ENCODE measurements at places on chromosomes 12 and 14.

- no peak for DNase-seq
These were observed 94.4 kb downstream of the DICER1 start for GRCh38 chr14:95062946-95063345.

- peak; percentile 32 for DNase-seq
These were observed 31.9 kb downstream of the USP15 start for GRCh38 chr12:62291864-62292760.

GRCh38 chr12:55610598-55610997 lies 26.1 kb upstream of the OR10P1 start:
- no peak for DNase-seq

DNA sequence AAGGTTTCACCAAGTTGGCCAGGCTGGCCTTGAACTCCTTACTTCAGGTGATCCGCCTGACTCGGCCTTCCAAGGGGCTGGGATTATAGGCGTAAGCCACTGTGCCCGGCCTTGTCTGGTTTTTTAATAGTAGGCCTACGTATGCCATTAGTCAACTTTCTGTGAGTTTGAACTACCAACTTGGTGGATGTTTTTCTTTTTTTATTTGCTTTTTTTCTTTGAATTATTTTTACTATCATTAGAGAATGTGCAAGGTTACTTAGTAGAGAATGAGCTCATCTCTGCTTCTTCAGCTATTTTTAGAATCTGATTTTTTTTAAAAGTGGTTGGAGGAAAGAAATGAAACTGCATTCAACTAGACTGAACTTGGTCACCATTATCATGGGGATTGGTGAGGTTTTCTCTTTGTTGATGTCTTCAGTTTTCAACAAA lies 51.4 kb downstream of the HMGA2 start:
- DNase-seq: no peak

GRCh38 chr12:23350808-23351207 lies 598.7 kb downstream of the SOX5 start:
- no peak for DNase-seq

DNA sequence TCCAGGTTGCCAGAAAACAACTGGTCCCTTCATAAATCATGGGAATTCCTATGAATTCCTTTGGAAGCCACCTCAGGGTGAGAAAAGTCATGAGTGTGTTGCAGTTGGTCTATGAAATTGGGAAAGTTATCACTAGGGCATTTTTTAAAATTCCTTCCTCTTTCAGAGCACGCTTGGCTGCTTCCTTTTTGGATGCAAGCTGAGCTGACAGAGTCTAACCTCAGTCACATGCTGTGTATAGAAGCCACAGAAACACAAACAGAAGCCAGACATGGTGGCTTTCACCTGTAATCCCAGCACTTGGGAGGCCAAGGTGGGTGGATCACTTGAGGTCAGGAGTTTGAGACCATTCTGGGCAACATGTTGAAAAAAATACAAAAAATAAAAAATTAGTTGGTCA lies 21.7 kb upstream of the HELB start:
- DNase-seq: no peak

DNA sequence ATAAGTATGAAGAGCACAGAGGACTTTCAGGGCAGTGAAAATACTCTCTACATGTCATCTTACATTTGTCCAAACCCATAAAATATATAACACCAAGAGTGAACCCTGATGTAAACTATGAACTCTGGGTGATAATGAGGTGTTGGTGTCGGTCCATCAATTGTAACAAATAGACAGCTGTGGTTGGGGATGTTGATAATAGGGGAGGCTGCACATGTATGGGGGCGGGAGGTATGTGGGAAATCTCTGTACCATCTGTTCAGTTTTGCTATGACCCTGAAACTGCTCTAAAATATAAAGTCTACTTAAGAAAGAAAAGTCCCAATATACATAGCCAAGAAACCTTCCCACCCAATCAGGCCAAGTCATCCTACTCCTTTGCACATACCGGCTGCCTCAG lies 88.5 kb downstream of the GPR135 start:
- no peak for DNase-seq

DNA sequence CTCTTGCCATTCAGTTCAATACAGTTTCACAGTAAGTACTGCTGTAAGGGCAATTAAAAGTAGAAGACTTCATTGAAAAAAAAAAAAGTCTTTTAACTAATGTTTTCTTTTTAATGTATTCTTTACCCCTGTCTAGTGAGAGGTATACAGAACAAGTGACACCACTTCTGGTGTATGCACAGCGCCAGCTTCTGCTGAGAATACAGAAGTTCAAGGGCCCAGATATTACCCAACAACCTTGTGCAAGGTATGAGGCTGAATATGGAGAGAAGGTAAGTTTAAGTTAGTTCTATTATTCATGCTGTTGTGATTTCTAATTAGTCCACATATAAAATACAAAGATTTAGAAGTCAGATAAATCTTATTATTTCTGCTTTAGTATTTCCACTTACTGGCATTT lies 168.7 kb downstream of the CFAP54 start:
- DNase-seq: no peak

DNA sequence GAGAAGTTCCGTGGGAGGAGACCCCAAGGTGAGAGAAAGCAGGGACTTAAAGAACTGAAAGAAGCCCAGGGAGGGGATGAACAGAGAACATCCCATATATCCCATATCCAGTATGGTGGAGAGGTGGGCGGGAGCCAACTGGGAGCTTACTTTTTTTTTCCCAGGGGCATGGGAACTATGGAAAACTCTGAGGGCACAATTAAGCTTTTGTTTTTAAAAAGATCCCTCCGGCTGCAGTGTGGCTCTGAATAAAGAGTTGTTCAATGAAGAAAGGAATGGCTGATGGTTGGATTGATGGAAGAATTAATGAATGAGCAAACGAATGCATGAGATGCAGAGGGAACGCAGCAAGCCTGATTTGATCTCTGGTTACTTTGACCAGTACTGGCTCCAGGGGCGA lies 12.6 kb downstream of the NTF3 start:
- no peak for DNase-seq

GRCh38 chr12:26473291-26473690 lies 277.9 kb downstream of the SSPN start:
- DNase-seq: no peak

Measured in stimulated activated CD4-positive, alpha-beta T cell treated with anti-CD3 and anti-CD28 coated beads, Interleukin-4, amount 100 ng/mL, for 4 hours (primary cell).